ENCODE measurements at places on chromosomes 2 and 18.
A peak's percentile ranks its signal among the peaks of the same experiment; 100 is the strongest.

GRCh38 chr2:215622837-215623236 is 187.0 kb upstream of the FN1 start:
- no peak for DNase-seq

- no peak for DNase-seq
These were observed 269.7 kb upstream of the ZNF521 start for GRCh38 chr18:25621682-25622081.

DNA sequence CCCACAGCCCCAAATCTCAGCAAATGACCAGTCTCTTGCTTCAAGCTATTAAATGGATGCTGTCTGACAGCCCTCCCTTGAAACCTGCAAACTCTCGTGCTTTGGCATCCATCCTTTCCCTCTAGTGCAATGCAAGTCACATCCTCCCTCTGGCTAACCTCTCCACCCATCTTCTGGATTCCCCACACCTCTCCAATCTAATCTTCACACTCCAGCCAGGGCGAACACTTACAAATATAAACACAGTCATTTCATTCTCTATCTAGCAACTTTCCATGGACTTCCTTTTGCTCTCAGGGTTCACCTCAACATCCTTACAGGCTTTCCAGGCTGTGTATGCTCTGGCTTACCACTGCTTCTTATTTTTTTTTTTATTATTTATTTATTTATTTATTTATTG is 10.1 kb upstream of the NARS1 start:
- no peak for DNase-seq

DNA sequence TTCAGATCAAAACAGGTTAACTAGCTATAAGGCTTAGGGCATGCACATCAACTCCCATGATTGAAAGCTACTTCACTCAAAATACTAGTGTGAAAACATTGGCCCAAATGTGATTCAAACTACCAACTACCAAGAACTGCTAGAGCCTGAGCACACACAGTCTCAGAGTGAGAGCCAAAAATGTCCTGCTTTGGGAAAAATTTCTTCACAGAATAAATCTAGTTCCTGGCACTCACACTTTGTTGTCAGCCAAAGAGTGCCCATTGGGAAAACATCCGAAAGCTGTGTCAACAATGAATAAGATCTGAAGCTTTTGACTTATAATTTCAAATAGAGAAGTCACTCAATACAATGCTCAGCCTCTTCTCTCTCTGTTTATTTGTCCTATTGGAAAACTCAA is 182.7 kb downstream of the LRATD1 start:
- no peak for DNase-seq

GRCh38 chr2:205628422-205628821 is 53.9 kb upstream of the NRP2 start:
- no peak for DNase-seq

- no peak for DNase-seq
These were observed 23.3 kb downstream of the LRRC30 start for GRCh38 chr18:7254163-7254562.

- peak; percentile 18 for DNase-seq
These were observed 45.6 kb upstream of the INHBB start for GRCh38 chr2:120300385-120300784.

DNA sequence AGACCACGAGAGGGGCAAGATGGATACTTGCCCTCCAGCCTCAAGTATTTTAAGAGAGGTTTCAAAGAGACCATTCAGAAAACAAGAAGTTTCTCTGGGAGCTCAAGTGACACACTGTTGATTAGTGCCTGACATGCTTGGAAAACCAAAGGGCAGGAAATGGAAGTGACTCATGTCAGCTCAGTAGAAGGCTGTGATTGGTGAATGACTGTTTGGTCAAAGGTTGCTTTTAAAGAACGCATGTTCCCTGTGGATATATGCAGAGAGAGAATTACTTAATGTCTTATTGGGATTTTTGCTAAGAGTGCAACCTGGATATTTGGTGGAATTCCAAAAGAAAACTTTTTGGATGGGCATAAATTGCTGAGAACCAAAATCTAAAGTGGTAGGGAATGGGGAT is 549.9 kb downstream of the XIRP2 start:
- peak; percentile 61 for DNase-seq

DNA sequence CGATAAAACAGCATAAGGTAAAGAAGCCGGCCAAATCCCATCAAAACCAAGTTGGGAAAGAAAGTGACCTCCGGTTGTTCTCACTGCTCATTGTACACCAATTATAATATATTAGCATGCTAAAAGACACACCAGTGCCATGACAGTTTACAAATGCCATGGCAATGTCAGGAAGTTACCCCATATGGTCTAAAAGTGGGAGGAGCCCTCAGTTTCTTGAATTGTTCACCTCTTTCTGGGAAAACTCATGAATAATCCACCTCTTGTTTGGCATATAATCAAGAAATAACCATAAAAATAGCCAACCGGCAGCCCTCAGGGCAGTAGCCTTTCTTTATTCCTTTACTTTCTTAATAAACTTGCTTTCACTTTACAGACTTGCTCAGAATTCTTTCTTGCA is 544.9 kb upstream of the SETBP1 start:
- no peak for DNase-seq

DNA sequence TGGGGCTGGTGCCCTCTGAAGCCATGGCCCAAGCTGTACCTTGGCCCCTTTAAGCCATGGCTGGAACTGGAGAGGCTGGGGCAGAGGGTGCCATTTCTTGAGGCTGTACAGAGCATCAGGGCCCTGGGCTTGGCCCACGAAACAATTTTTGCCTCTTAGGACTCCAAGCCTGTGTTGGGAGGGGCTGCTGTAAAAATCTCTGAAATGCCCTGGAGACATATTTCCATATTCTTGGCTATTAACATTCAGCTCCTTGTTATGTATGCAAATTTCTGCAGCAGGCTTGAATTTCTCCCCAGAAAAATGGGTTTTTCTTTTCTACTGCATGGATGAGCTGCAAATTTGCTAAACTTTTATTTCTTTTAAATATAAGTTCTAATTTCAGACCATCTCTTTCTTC is 834.0 kb downstream of the DSC3 start:
- DNase-seq, result no peak

- DNase-seq, result no peak
These were observed 50.6 kb downstream of the THNSL2 start for GRCh38 chr2:88220718-88221117.

DNA sequence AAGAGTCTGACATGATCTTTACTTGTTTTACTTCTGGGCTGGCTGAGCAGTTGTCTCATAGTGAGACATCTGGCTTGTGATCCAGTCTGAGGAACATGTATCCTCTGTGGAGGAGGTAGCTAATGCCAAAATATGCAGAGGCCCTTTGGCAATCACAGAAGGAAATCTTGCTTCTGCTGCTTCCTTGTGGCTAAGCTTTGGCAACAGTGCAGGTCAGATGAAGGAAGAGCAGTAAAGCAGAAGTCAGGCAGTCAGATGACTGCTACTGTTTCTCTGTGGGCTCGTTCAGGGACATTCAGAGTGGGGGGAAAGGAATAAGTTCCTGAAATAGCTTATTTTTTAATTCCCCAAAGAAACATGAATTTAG is 22.3 kb downstream of the DOK1 start:
- DNase-seq, result peak; percentile 78

GRCh38 chr2:235603659-235604058 is 109.8 kb downstream of the AGAP1 start:
- DNase-seq, result no peak

- DNase-seq, result peak; percentile 35
These were observed 84.1 kb downstream of the RBMS1 start for GRCh38 chr2:160409480-160409879.

DNA sequence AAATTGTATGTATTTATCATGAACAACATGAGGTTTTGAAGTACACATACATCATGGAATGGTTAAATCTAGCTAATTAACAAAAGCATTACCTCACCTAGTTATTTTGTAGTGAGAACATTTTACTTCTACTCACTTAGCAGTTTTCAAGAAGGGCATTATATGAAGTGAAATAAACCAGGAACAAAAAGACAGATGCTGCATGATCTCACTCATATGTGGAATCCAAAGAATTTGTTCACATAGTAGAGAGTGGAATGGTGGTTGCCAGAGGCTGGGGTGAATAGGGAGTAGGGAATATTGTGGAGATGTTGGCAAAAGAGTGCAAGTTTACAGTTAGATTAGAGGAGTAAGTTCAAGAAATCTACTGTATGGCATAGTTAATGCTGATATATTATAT is 292.0 kb downstream of the ASXL3 start:
- peak; percentile 68 for DNase-seq

DNA sequence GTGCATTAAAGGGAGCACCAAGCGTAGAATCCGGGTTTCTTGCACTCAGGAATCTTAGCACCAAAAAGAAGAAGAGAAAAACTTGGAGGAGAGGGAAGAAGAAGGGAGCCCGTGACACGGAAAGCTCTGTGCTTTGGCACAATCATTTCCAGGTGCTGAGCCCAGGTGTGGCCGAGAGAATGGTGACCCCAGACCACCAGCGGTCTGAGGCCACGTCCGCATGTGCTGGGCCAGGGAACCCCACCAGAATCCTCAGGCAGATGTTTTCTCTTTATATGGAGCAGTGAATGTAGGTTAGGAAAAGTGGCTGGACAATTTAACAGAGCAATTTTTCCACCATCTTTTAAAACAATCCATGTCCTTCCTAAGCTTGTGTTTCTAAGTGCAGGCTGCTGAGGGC is 520.9 kb downstream of the EPHA4 start:
- no peak for DNase-seq

GRCh38 chr2:48316753-48317750 is 212.9 kb upstream of the STON1 start:
- DNase-seq, result no peak

DNA sequence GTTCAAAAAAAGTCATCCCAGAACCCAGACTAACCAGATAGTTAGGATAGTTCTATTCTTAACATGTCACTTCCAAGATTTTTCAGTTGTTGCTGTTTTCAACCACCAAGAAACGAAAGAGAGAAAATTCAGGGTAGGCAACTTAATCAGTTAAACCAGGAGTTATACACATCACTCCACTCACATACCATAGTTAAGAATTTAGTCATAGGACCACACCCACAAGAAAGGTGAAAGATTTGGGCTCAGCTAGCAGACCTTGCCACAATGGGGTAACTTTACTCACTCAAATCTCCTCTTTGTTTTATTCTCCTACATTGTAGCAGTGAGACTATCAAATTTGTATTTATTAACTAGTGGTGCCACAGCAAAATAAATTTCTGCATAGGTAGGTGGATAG is 473.6 kb downstream of the NUP35 start:
- no peak for DNase-seq

- no peak for DNase-seq
These were observed 10.6 kb downstream of the SCN3A start for GRCh38 chr2:165193178-165193777.

DNA sequence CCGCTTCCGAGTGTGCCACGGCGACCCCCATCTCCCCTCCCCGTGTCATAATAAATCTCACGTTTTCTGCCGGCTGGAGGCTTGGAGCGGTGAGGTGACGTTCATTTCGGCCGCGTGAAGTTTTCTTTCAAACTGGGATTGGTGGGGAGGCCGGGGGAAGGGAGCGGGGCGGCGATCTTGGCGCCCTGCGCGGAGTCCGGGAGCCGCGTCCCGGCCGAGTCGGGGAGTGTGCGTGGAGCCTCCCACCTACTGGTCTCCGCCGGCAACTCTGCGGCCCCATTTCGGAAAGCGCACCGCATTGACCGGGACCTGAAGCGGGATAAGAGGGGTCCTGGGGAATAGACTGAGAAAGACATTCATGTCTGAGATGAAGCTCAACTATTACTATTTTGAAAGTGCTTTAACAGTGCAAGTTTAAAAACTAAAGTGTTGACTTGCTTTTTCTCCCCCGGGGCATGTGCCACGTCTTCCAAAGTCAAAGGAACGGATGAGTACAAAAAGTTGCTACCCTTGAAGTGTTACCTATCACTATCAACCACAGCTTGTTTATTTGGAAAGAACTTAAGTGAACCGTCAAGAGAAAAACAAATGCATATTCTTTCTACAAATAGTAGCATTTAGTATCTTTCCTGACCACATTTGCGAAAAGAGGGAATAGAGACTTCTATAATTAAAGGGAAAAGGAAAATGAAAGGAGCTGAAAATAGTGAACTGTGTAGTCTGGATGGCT is 818 bp upstream of the IKZF2 start:
- peak; percentile 45 for DNase-seq

- no peak for DNase-seq
These were observed 692.6 kb downstream of the ERBB4 start for GRCh38 chr2:211846036-211846400.

DNA sequence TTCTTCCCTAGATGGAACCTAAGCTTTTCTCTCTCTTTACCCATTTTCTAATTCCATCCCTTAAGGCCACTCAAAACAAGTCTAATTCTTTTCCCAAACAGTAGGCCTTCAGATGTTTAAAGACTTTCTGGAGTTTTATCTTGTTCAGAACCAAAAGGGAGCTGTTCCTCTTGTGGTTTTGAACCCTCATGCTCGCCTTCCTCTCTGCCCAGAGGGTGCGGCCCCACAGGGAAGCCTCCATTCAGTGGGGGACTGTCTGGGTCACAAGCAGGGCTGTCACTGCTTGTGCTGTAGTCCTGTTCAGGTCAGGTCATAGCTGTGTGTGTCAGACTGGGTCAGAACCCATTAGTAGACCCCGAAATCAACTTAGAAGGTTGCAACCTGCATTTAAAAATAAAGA is 56.5 kb downstream of the TET3 start:
- no peak for DNase-seq

DNA sequence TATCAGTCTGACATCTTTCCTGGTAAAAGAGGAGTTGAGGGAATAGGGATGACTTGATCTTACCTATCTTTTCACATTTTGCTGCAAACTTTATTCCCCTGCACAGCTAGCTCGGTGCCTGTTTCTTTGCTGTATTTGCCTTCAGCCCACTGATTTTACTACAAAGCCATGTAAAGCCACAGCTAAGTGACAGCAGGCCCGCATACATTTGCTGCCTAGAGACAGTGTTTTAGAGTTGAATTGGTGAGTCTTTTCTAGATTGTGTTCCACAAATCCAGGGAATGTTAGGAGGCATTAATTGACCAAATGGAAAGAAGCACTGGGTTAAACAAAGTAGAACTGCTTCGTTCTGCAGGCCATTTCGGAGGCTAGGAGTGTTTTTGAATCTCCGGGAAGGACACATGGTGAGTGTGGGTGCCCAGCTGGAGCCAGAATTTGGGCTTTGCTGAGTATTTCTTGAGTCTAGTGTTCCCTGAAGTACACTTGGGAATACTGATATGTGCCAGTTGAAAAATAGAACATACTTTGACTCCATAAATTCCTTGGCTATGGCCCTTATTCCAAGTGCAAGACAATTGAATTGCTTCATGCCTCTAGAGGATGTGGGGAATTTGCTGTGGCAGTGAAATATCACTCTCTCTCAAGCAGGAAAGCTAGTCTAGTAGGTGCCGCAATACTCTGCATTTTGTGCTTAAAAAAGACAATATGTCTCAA is 329.8 kb downstream of the PTPRM start:
- DNase-seq, result peak; percentile 52

GRCh38 chr18:49459404-49460171 is 857 bp downstream of the DYM start:
- peak; percentile 14 for DNase-seq

GRCh38 chr2:61632276-61633169 is 94.4 kb upstream of the XPO1 start:
- peak; percentile 29 for DNase-seq

- no peak for DNase-seq
These were observed 3.7 kb upstream of the ATG16L1 start for GRCh38 chr2:233247744-233248143.

All from fibroblast of skin of scalp (primary cell).